ENCODE measurements at places on chromosomes 2 and 18.

- no peak for DNase-seq
Observed at GRCh38 chr2:16406496-16407289, 258.9 kb downstream of the CYRIA start.

- peak; percentile 56 for DNase-seq
Observed at GRCh38 chr18:80246445-80247392, 595 bp downstream of the PARD6G start.

- DNase-seq: no peak
Observed at GRCh38 chr2:74821177-74822126, 12.5 kb upstream of the HK2 start.

DNA sequence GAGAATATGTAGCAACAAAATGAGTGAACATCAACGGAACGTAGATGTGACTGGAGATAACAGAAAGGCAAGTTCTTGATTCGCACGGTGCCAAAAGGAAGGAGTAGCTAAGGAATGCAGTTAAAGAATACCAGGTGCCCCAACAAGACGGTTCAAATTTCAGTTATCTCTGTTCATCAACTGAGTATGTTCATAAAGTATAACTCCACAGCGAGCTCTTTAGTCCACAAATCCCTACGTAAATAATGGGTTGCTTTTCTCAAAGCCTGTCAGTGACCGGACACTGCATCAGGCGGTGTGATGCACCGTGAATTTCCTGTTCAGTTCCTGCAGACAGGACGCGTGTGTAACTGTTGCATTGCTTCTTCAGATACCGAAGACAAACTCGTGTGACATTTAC, 91.8 kb downstream of the NOL10 start:
- DNase-seq: no peak

DNA sequence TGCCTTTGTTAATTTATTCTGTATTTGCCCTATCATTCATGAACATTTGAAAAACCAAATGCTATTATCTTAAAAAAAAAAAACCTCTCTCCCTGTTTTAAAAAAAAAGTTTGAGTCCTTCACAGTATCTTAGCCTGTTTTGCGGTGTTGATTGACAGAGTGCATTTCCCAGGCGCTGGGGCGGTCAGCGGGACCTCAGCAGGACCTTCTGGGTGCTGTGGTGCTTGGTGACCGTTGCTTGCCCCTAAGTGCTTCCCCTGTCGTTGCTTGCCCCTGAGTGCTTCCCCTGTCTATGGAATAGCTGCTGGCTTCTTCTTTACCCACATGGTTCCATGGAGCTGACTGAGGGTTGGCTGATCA, 12.1 kb downstream of the ATP6V1C2 start:
- DNase-seq: no peak

DNA sequence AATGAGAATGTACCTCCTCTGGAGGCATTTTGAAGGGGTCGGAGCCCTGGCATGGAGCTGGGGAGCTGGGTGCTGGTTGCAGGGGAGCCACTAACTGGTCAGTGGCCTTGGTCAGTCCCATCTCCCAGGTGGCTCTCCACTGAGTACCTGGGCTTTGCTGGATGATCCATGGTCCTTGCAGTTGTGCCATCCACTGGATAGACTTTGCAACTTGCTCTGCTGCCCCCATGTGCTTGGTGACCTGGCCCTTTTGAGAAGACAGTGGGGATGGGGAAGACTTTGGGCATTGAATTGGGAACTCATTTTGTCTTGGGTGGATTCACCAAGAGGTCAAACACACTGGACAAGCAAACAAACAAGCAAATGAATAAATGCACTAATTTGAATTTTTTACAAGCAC, 263.9 kb downstream of the MYCN start:
- no peak for DNase-seq

- DNase-seq: no peak
Observed at GRCh38 chr2:69668598-69668997, 25.1 kb upstream of the AAK1 start.

GRCh38 chr2:19592197-19592596, 233.8 kb upstream of the OSR1 start:
- no peak for DNase-seq

- DNase-seq: no peak
Observed at GRCh38 chr2:198351647-198352046, 547.3 kb downstream of the PLCL1 start.

- DNase-seq: no peak
Observed at GRCh38 chr2:20143263-20143662, 81.7 kb downstream of the SDC1 start.

- DNase-seq: no peak
Observed at GRCh38 chr2:97736608-97737330, 23.4 kb downstream of the ZAP70 start.

DNA sequence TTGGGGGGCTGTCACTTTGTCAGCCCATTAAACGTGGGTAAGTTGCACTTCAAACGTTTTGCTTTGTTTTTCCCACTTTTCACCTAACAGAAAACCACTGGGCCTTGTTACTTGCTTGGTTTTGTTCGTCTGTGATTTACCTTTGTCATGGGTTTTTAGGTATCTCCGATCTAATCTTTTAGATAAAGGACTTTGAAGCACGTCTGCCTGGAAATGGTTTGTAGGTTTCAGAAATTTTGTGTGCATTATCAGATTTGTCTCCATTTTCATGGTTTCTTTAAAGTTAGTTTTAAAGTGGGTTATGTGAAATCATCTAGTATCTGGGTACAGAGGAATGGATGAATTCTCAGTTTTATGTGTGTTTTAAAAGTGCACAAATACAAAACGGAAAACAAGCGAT, 6.4 kb downstream of the CTDP1 start:
- no peak for DNase-seq

DNA sequence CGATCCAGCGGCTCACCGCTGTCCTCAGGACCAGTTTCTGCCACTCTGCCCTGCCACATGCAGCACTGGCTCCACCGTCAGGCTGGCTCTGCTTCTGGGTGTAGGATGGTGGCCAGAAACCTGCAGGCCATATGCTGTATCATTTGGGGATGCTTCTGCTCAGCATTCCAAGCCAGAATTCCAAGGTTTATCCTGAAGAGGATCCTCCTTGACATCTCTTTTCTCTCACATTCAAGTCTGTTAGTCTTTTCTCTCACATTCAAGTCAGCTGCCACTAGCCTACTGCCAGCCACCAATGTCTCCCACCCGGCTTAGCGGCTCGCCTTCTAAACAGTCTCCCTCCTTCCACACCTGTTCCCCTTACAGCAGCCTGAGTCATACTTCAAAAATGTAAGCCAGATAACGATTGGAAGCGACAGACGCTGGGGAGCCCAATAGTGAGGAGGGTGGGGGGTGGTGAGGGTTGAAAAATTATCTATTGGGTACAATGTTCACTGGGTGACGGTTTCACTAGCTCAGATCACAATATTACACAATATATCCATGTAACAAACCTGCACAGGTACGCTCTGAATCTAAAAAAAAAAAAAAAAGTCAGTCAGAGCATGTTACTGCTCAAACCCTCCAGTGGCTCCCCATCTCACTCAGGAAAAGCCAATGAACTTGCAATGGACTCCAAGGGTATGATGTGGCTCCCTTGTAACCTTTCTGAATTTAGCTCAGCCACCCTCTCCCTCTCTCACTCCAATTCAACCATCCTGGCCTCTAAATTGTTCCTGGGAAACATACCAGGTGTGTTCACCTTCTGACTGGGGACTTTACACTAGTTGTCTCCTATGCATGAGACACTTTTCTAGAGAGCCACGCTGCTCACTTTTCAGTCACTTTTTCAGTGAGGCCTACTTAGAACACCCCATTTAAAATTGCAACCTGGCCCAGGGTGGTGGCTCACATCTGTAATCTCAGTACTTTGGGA, 38.8 kb upstream of the SP3 start:
- DNase-seq: peak; percentile 21

All from NCI-H82 (cell line).